ENCODE measurements at places on chromosomes 1 and 21. TPM values are rescaled to one million over a fixed set of nuclear protein-coding genes. Genes with fewer than 3 reads are reported as not detected.
A peak's percentile ranks its signal among the peaks of the same experiment; 100 is the strongest.

GRCh38 chr1:24236789-24237371, 49.8 kb upstream of the IFNLR1 start:
- peak; percentile 89 for DNase-seq

The SPRR2E gene
- total RNA-seq = not detected

DNA sequence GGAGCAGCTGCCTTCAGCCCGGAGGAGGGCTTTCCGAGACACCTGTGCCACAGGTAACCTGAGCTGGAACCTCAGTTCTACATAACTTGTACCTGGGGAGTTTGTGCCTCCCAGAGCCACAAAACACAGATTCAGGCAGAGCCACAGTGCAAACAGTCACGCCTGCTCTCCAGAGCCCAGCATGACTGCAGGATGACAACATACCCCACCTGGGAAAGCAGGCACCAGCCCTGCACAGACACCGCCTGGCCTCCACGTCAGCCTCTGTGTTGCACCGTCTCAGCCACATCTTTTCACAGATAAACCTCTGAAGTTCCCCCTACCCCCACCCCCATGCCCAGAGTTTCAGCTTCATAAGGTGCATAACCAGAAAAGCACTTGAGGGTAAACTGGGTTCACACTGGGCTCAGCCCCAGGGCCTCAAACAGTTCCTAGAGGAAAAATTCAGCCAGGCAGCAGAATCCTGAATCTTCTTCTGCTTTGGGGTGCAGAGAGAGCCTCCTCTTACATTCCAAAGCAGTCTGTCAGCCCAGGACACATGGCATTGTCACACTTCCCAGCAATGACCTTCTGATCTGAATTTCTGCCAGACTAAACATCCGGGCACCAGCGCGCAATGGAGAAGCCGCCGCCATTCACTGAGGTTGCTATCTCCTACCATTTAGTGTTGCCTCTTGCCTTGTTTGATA, 229.5 kb downstream of the TOMM20 start:
- no peak for DNase-seq

The PTGFR gene
- total RNA-seq = 35.2 TPM

The TUT4 gene
- 15.1 TPM for total RNA-seq

GRCh38 chr1:206563367-206564207, 48.7 kb downstream of the EIF2D start:
- no peak for DNase-seq

The S100A7A gene
- total RNA-seq = not detected

The DEPDC1 gene
- total RNA-seq = 0.85 TPM

DNA sequence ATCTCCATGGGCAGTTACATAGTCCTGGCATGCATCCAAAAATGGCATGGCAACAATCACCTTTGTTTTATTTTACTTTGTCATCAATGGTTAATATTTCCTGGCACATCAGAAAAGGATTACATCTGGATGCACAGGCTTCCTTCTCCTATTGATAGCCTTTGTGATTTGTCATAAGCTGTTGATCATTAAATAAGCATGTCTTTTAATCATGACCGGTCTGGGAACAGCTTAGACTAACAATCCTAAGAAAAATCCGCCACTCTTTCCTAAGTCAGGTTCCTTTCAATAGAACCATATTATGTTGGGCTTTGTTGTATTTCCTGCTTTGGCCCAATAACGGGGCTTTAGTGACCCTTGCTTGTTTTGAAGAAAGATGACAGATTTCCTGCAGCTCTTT, 330.6 kb downstream of the DUSP10 start:
- no peak for DNase-seq

DNA sequence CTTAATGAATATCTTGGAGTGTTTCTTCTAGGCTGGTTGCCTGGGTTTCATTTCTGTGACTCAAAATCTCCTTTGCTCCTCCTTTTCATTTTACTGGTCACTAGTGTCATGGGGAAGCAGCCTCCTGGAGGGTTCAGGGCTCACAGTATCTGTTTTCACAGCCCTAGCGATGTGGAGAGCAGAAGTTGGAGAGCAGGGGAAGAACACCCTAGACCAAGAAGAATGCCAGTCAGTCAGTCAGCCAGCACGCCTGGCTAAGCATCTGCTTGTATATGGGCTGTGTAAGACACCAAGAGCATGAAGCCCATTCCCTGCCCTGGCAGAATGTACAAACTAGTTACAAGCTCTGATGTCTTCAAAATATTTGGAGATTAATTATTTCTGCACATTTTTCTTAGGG, 7.9 kb downstream of the RXRG start:
- DNase-seq = no peak

- DNase-seq = peak; percentile 86
Observed at GRCh38 chr1:26035959-26036755, 9.8 kb downstream of the SLC30A2 start.

- DNase-seq = no peak
Observed at GRCh38 chr1:179548666-179549367, 26.9 kb downstream of the NPHS2 start.

DNA sequence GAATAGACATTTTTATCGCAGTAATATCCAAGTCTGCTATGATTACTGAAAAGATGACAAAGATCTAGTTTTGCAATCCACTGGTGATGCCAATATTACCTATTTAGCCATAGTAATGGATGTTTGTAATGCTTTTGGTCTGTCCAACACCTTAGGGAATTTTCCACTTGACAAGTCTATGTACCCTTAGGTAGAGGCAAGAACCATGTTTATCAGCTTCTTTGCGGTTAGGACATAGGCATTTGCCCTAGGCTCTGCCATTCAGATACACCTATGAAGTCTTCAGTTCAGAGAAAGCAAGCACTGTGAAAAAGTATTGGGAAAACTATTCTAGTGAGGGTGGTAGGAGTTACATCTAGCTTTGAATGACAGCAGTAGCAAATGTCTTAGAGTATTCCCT, 40.2 kb upstream of the SLC35D1 start:
- peak; percentile 13 for DNase-seq

DNA sequence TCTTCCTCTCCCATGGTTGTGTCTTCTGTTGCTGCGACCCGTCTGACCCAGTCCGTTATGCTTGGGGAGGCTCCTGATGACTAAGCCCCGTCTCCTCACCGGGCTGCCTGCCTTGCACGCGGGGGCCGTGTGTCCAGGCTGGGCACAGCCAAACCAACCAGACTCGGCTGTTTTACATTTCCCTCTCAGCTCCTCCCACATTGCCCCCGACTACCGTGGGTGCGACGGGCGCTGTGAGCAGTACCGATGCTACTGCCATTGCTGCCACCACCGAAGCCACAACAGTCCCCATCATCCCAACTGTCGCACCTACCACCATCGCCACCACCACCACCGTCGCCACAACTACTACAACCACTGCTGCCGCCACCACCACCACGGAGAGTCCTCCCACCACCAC, 46.0 kb upstream of the CNTN2 start:
- DNase-seq = no peak

GRCh38 chr1:67980028-67980427, 70.4 kb downstream of the DIRAS3 start:
- no peak for DNase-seq

DNA sequence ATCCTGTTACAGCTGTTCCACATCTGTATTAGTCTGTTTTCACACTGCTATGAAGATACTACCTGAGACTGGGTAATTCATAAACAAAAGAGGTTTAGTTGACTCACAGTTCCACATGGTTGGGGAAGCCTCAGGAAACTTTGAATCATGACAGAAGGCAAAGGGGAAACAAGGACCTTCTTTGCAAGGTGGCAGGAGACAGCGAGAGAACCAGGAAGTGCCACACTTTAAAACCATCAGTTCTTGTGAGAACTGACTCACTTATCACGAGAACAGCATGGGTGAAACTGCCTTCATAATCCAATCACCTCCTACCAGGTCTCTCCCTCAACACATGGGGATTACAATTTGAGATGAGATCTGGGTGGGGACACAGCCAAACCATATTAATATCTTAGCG, 110.3 kb upstream of the TRABD2B start:
- peak; percentile 87 for DNase-seq

DNA sequence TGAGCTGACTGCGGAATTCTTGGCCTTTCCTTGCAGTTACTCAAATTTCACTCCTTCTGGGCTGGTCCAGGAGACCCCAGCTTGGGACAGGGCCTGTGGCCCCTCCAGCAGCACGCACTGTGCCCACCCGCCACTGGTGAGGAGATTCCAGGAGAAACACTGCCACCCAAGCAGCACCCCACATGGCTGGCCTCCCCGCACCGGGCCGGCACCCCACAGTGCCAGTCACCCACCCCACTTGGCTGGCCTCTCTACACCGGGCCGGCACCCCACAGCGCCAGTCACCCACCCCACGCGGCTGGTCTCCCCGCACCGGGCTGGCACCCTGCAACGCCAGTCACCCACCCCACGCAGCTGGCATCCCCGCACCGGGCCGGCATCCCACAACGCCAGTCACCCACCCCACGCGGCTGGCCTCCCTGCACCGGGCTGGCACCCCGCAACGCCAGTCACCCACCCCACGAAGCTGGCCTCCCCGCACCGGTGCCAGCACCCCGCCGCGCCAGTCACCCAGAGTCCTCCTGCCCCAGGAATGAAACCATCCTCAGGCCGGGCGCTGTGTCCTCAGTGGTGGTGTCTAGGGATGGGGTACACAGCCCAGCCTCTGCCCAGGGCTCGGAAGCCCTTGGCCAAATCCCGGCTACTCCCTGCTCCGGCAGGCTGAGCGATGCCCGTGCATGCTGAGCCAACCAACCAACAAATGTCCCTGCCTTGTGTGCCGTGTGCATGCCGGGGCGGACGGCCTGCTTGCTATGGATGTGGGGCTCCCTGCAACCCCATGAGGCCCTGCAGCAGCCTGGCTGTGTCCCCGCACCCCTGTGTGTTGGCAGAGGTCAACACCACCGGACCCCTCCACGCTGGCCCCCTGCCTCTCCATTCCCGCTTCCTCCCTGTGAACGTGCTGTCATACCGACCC, 38.6 kb upstream of the TSPEAR start:
- DNase-seq = no peak

The KRTAP11-1 gene
- total RNA-seq = not detected

- no peak for DNase-seq
Observed at GRCh38 chr1:119975006-119975405, 78.7 kb upstream of the ADAM30 start.

The C8A gene
- total RNA-seq = not detected

DNA sequence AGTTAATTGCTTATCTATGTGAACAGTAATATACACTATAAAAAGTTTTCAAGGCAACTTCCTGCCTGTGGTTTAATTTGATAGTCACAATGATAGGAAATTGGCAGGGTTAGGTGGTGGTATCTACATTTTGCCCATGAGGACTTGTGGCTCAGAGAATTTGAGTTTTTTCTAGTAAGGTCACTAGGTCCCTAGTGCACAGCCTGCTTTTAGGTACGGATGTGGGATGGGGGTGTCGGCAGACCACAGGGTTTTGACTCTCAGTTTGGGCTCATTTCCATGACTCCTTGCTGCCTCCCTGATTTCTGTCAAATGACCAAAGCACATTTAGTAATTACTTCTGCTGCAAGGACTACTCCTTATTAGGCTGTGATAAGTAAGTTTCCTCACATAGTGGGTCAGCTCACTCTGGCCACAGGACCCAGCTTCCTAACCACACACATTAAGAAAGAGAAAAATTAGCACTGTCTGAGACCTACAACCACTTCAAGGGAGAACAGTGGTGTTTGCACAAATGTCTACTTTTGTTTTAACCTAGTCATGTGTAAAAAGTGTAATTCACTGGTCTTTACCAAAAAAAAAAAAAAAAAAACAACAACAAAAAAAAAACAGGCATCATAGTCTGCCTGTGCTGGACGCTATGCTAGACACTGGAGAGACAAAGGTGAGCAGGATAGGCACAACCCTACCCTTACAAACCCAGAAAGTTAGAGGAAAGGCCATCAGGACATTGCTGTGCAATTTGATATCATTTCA, 43.7 kb downstream of the MRPL39 start:
- DNase-seq = peak; percentile 92
